Right renal pelvis (tissue), 4 donors: ENCODE measurements at places on chromosomes 11 and 22. TPM values are rescaled to one million over a fixed set of nuclear protein-coding genes. Genes with fewer than 3 reads are reported as not detected.

DNA sequence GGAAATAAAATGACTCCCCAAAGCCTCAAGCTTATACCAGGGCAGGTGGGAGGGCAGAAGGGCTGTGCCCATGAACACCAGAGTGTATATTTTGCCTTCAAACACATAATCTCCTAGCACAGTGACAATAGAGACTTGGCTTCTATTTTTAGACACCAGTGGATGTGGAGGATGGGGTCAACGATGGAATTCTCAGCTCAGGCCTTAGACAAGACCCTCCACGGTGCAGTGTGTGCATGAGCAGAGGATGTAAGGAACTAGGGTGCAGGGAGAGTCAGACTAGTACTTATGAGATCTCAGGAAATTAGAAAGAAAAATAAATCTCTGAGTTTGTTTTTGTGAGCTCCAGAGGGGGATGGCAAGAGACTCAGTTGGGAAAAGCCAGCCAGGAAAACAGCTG is 113.6 kb upstream of the CADM1 start:
- DNase-seq = no peak

GRCh38 chr11:43523632-43524031 is 156.9 kb upstream of the HSD17B12 start:
- DNase-seq = no peak

- no peak for DNase-seq
Observed at GRCh38 chr11:115255006-115255762, 249.0 kb downstream of the CADM1 start.

The GRK3 gene
- 10.0 TPM for polyA plus RNA-seq

- no peak for DNase-seq
Observed at GRCh38 chr11:128834157-128834556, 32.9 kb downstream of the KCNJ1 start.

GRCh38 chr11:120314861-120315260 is 10.2 kb upstream of the TLCD5 start:
- no peak for DNase-seq

The PGA4 gene
- 0.19 TPM for polyA plus RNA-seq

- no peak for DNase-seq
Observed at GRCh38 chr11:9747828-9748227, 84.0 kb downstream of the SWAP70 start.

The FXYD6 gene
- polyA plus RNA-seq = 144 TPM

DNA sequence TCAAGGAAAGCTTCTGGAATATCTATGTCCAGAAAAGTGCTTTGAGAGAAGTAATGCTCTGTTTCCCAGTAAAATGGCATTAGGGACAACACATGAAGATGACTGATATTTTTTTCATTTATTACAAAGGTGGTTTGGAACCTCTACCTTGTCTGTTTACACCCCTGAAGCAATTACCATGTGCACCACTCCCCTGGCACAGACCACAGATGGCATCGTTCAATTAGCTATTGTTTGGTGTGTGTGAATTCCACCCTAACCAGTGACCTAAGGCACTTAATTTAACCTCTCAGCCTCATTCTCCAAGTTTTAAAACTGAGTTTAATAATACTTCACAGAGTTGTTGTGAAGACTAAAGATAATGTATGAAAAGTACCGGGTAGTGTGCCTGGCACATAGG is 127.6 kb upstream of the BMAL1 start:
- no peak for DNase-seq
